ENCODE measurements at places on chromosomes 7 and 10. TPM values are rescaled to one million over a fixed set of nuclear protein-coding genes. Genes with fewer than 3 reads are reported as not detected.
A peak's percentile ranks its signal among the peaks of the same experiment; 100 is the strongest.

DNA sequence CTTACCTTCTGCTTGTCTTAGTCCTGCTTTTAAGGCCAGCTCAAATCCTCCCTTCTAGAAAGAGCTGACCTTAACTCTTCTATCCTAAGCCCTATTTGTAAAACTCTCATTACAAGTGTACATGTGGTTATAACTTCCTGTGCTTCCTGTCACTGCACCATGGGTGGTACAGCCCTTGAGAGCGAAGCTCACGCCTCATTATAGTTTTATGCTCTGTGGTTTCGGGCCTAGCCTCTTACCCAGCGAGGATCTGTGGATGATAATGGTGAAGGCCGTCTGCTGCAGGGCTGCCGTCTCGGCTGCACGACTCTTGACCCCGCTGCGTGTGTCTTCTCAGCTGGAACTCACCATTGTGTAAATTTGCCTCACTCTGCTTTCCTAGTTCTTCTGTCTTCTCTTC is 74.6 kb downstream of the CUL1 start:
- peak; percentile 52 for DNase-seq
- H3K4me3 ChIP-seq: no peak overlapping the region
- no peaks in the 10 kb centered on the region for H3K27me3 ChIP-seq
- H3K36me3 ChIP-seq: no peaks in the 10 kb centered on the region

DNA sequence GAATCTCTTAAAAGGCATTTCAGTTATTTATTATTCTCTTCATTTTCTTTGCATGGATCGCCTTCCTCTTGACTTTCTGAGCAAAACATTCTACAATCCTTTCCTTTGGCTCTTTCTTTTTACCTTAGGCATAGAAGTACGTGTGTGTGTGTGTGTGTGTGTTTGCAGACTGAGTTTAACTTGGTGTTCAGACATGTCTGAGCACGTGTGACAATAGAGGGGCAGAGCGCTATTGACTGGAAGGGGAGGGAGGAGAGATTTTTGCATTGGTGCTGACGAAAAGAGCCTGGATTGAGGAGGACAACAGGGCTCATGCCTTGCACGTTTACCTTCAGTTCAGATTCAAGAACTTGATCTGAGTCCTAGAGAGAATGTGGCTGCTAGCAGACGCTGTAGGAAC is 129.8 kb downstream of the SEC23IP start:
- no peak overlapping the region for H3K4me3 ChIP-seq
- DNase-seq: no peak
- no peaks in the 10 kb centered on the region for H3K4me1 ChIP-seq
- H3K27me3 ChIP-seq: no peaks in the 10 kb centered on the region
- H3K27ac ChIP-seq: no peak overlapping the region

GRCh38 chr7:42661312-42661711 is 250.6 kb downstream of the C7orf25 start:
- H3K27ac ChIP-seq: no peak overlapping the region
- H3K36me3 ChIP-seq: no peaks in the 10 kb centered on the region
- no peak overlapping the region for H3K4me3 ChIP-seq

- no peaks in the 10 kb centered on the region for H3K27me3 ChIP-seq
- no peak overlapping the region for H3K27ac ChIP-seq
- no peak overlapping the region for H3K4me3 ChIP-seq
- H3K4me1 ChIP-seq: no peaks in the 10 kb centered on the region
- DNase-seq: no peak
- H3K36me3 ChIP-seq: no peaks in the 10 kb centered on the region
These were observed 8.9 kb downstream of the COBL start for GRCh38 chr7:51307651-51308210.

- no peaks in the 10 kb centered on the region for H3K27me3 ChIP-seq
- H3K27ac ChIP-seq: no peak overlapping the region
- DNase-seq: no peak
- H3K4me3 ChIP-seq: no peak overlapping the region
- no peaks in the 10 kb centered on the region for H3K36me3 ChIP-seq
These were observed 230.9 kb downstream of the KLF6 start for GRCh38 chr10:3554121-3554522.

DNA sequence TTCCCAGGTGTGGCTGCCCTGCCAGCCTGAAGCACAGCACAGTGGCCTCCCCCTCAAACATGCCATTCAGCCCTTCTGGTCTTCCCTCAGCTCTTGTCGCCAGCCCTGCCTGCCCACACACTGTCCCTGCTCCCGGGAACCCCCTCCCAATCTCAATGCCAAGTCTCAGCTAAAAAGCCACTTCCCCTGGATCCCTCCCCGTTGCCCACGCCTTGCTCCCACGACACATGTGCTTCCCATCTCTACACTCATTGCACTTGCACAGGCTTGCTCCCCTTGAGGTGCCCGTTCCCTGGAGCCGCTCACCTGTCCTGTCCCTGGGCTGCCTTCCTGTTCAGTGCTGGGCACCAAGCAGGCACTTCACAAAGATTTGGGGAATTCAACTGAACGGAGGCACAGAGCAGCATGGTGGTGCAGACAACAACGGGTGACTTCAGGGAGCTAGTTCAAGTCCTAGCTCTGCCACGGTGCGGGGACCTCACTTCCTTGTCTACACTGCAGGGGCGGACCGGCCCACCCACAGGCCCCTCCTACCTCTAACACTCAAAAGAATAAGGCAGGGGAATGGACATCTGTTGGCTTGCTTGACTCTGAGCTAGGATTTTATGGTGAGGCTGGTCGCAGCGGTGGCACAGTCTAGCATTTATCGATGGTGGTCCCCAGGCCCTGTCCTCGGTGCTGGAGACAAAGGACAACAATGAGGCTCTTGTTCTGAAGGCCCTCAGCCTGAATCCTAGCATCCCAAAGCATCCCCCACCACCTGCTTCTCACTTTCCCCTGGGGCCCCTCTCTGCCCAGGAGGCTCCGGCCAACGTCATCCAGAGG is 18.4 kb downstream of the RGS10 start:
- no peak overlapping the region for H3K4me3 ChIP-seq
- no peaks in the 10 kb centered on the region for H3K27me3 ChIP-seq
- H3K36me3 ChIP-seq: peaks cover 22% of the 10 kb centered on the region
- H3K27ac ChIP-seq: no peak overlapping the region
- peaks cover 31% of the 10 kb centered on the region for H3K4me1 ChIP-seq

DNA sequence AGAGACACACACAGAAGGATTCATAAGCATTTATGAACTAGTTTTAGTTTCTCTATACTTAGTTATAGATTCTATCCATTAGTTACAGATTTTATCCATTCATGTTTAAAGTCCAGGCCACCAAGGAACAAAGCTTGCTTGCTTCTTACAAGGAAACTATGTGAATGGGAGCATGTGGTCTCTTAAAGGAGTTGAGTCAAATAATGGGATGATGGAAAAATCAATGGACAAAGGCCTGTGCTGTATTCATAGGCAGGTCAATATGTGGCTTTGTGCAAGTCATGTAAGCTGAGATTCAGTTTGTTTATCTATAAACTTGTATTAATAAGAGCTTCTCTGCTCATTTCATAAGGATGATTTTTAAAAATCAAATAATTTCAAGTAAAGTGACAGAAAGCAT is 172.8 kb upstream of the CDK1 start:
- no peaks in the 10 kb centered on the region for H3K4me1 ChIP-seq
- no peak overlapping the region for H3K27ac ChIP-seq
- DNase-seq: no peak
- no peaks in the 10 kb centered on the region for H3K27me3 ChIP-seq
- H3K36me3 ChIP-seq: no peaks in the 10 kb centered on the region

DNA sequence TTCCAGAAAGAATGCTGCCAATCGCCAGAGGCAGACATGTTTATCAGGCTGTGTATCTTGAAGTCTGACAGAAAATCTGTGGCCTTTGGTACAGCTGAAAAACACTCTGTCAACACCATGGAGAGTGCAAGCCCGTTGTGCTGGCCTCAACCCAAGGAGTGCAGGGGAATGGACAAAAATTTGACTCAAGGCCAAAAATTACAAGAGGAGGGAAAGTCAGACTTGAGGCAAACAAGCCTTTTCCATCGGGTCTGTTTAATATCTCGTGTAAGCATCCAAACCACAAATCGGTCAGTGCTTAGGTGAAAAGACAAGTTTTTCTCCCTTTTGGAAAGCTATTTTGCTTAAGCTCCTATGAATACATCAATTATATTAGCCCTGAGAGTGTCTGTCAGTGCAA is 305.3 kb upstream of the NFE2L3 start:
- peaks cover 13% of the 10 kb centered on the region for H3K27me3 ChIP-seq
- H3K36me3 ChIP-seq: no peaks in the 10 kb centered on the region

- H3K4me1 ChIP-seq: no peaks in the 10 kb centered on the region
- H3K27ac ChIP-seq: no peak overlapping the region
- no peaks in the 10 kb centered on the region for H3K27me3 ChIP-seq
These were observed 51.7 kb upstream of the RET start for GRCh38 chr10:43024942-43025700.

GRCh38 chr7:140923358-140924006 is 1.2 kb downstream of the BRAF start:
- H3K27me3 ChIP-seq: no peaks in the 10 kb centered on the region
- no peaks in the 10 kb centered on the region for H3K36me3 ChIP-seq
- peak overlapping the region; percentile 98 for H3K27ac ChIP-seq
- peak overlapping the region; percentile 87 for H3K4me3 ChIP-seq

DNA sequence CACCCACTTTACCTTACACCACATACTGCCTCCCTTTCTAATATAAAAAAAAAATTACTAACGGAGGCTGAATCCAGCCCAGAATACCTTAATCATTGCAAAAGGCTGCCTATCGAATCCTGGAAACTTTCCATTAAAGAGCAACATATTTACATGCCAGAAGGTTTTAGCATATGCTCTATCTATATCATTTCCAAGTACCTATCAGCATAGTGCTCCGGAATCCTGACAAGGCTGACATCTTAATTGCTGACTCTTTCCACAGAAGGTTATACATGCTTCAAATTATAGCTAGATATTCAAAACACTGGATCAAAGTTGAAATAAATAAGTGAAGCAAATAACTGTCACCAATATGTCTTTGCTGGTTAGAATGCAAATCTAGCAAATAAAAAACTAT is 170.9 kb upstream of the CDK1 start:
- DNase-seq: no peak
- no peaks in the 10 kb centered on the region for H3K4me1 ChIP-seq

DNA sequence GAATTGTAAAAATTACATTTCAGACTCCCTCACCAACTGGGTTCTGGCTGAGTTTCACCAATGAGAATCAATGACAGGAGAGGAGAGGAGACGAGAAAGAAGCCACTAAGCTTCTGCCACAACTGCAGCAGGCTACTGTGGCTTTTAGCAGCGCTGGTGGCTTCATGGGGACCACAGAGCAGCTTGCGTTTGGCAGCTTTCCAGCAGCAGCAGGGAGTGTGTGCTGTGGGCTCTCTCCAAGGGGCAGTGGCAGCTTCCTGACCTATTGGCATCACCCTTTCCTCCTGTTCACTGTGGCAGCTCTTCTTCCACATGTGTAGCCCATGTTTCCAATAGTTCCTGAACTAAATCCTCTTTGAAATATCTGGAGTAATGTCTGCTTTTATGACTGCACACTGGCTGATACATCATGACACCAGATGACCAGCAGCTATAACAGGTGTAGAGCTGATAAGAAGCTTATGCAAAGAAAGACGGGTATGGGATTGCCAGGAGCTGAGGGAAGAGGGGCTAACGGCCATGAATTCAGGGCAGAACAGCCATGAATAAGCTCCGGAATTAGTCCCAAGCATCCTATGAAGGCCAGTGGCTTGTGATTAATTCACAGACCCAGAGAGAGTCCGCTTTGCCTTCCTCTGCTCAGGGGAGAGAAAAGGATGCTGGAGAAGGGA is 46.8 kb downstream of the KCNH2 start:
- no peaks in the 10 kb centered on the region for H3K27me3 ChIP-seq
- DNase-seq: no peak
- no peak overlapping the region for H3K27ac ChIP-seq
- H3K4me1 ChIP-seq: peaks cover 6% of the 10 kb centered on the region

DNA sequence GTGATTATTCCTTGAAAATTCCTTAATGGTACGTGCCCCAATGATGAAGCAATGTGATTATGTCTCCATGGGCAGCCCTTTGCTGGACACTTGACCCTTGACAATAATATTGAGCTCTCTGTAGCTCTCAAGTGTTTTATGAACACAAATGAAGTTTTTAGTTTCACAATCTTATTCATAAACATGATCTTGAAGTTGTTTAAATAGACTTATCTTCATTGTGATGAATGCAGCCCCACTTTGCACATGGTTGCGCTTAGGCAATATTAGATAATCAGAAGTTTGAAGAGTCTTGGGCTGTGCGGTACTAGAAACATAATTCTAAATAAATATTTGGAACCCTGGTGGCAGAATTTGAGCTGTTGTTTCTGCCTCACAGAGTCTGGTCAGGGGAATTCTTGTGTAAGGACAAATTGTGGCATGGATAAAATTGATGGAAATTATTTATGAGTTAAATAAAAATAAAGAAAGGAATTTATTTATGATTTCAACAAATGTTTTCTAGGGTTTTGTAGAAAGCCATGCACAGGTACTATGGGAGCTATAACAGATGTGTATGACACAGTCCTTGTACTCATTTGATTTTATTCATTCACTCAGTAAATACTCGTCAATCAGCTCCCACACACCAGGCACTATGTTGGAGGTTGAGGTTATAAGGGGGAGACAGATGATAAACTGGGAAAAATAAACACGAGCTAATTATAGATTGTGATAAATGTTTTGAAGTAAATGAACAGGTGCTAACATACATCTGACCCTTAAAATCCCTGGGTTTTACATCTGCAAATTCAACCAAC is 217.9 kb downstream of the GALNT17 start:
- H3K4me1 ChIP-seq: no peaks in the 10 kb centered on the region
- DNase-seq: no peak
- no peak overlapping the region for H3K27ac ChIP-seq
- H3K4me3 ChIP-seq: no peak overlapping the region
- no peaks in the 10 kb centered on the region for H3K27me3 ChIP-seq

DNA sequence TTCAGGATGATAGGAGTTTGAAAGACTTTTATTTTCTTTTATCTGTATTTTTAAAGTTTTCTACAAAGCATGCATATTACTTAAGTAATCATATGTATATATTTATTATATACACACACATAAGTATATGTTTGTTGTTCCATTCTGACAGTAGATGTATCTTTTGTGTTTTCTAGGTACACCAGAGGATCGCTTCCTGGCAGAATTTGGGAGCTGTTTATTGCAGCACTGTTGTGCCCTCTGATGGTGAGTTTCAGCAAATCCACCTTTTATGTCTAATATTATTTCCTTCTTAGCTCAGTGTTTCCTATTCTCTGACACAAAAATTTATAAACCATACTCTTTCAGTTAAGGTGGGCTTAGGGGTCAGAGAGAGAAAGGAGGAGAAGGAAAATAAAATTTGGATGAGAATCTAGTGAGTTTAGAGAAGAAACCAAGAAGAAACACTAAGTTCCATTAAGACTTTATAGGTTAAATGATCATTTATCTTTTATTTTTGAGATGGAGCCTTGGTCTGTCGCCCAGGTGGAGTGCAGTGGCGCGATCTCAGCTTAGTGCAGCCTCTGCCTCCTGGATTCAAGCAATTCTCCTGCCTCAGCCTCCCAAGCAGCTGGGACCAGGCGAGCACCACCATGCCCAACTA is 59.2 kb upstream of the OIT3 start:
- H3K27ac ChIP-seq: no peak overlapping the region
- H3K36me3 ChIP-seq: no peaks in the 10 kb centered on the region
- peak; percentile 8 for DNase-seq
- H3K4me1 ChIP-seq: no peaks in the 10 kb centered on the region

The FOXI2 gene
- not detected for total RNA-seq

The NDUFA5 gene
- 61.3 TPM for total RNA-seq

The NUTM2B gene
- 0.50 TPM for total RNA-seq

The CHCHD3 gene
- total RNA-seq: 86.9 TPM

The CUEDC2 gene
- total RNA-seq: 64.8 TPM

Data from CD8-positive, alpha-beta memory T cell (primary cell).